ENCODE measurements at places on chromosomes 2 and 18. TPM values are rescaled to one million over a fixed set of nuclear protein-coding genes. Genes with fewer than 3 reads are reported as not detected.

GPR155 gene
- 33.3 TPM for total RNA-seq

PAX8 gene
- 0.69 TPM for total RNA-seq

DNA sequence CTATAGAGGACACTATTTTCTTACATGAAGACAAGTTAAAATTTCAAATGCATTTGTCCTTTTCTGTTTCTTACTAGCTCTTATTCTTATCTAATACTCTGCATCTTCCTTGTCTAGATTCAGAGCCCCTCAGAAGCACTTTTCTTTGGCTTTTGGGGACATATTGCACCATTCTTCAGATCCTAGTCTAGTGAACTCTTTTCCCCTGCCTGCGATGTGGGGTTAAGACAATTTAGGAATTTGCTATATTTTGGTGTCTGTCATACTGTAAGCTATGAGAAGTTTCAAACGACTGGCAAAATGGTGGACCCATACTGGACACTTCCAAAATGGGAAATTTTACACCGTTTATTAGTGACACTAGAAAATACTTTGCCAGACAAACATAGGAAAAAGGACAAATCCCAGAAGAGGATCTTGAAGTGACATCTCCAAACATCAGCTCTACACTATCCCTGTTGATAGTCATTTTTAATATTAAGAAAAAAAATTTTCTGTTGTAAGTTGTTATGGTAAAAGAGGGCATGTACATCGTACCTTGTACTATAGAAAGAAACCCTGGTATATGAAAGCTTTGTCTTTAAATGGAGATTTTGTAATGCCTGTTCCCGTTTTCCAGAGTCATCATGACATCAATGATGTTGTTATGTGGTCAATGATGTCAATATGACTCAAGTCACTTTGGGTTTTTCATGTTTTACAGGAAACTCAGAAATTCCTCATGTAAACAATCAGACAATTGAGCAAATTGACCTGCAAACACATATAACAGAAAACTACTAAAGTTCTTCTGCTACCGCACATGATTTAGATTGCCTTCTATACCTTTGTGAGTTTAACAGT lies 4.4 kb upstream of the KYNU start:
- H3K27me3 ChIP-seq: no peaks in the 10 kb centered on the region
- H3K4me3 ChIP-seq: no peak overlapping the region
- H3K27ac ChIP-seq: no peak overlapping the region
- no peaks in the 10 kb centered on the region for H3K36me3 ChIP-seq
- no peaks in the 10 kb centered on the region for H3K4me1 ChIP-seq

DNA sequence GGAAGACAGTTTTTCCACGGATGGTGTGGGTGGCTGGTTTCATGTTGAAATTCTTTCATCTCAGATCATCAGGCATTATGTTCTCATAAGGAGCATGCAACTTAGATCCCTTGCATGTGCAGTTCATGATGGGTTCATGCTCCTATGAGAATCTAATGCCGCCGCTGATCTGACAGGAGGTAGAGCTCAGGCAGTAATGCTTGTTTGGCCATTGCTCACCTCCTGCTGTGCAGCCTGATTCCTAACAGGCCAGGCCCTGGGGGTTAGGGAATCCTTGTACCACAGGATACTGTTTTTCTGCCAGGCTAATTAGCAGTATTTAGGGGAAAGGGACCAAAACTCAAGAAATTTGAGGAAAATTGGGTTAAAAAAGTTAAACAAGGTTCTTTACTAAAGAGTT lies 5.3 kb upstream of the LHCGR start:
- no peaks in the 10 kb centered on the region for H3K4me1 ChIP-seq
- no peak overlapping the region for H3K4me3 ChIP-seq
- no peaks in the 10 kb centered on the region for H3K36me3 ChIP-seq
- peaks cover 20% of the 10 kb centered on the region for H3K27me3 ChIP-seq
- no peak overlapping the region for H3K27ac ChIP-seq

DNA sequence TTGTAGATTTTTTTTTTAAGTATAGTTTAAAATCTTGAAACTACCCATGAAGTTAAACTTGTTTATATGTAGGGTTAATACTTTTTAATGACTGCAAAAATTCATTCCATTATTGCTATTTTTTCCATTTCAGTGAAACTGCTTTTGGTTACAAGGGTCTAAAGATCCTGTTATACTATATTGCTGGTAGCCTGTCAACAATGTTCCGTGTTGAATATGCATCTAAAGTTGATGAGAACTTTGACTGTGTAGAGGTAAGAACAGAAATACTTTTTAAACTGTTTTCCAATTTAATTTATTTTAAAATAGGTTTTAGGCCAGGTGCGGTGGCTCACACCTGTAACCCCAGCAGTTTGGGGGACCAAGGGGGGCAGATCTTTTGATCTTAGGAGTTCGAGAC lies 30.5 kb downstream of the HAT1 start:
- H3K36me3 ChIP-seq: peaks cover 36% of the 10 kb centered on the region
- no peaks in the 10 kb centered on the region for H3K27me3 ChIP-seq
- H3K27ac ChIP-seq: no peak overlapping the region
- peaks cover 25% of the 10 kb centered on the region for H3K4me1 ChIP-seq
